ENCODE measurements at places on chromosomes 6 and 20.

DNA sequence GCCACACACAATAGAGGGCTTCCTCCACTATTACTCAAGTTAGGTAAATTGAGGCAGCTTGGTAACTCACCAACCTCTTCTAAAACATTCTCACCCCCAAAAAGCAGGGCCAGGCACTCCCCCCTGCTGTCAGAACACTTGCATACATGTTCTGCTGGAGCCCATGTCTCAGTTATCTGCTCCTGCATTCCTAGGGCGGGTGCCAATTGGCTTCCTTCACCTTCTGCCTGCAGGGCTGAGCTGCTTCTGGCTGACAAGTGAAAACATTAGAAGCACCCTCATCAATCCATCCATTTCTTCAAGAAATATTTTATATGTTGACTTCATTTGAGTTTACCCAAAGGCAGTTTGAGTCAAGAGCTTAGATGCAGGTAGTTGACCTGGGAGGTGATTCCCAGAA, 4.5 kb upstream of the ENTPD6 start:
- no peak for DNase-seq

DNA sequence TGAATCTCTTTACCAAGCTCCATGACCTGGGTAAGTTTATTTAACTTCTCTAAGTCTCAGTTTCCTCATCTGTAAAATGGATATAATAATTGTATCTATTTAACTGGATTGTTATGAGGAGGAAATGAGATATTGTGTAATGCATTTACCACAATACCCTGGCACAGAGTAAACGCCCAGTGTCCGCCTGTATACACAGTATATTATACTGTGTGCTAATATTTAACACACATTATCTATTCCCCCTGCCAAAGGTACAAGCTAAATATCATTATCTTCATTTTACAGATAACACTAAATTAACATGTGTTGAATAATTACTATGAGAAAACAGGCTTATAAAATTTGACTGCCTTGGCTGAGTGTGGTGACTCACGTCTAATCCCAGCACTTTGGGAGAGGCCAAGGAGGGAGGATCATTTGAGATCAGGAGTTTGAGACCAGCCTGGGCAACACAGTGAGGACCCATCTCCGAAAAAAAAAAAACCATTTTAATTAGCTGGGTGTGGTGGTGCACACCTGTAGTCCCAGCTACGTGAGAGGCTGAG, 38.7 kb upstream of the TNFRSF21 start:
- DNase-seq: no peak

- DNase-seq: no peak
Observed at GRCh38 chr6:33175436-33176069, 16.7 kb downstream of the COL11A2 start.

DNA sequence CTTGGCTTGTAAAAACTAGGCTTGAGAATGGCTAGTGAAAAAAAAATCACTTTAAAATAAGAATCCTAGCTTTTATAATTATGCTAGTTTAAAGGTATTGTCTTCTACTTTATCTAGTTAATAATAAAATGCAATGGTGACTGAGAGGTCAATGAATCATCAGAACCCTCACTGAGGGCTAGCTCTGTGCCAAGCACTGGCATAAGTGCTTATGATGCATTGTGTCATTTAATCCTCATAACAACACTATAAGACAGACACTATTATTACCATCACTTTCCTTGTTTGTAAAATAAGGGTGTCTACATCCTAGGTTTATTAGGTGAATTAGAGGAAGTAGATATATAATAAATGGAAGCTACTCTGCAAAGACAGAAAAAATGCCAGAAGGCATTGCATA, 144.3 kb downstream of the F13A1 start:
- no peak for DNase-seq

- no peak for DNase-seq
Observed at GRCh38 chr6:40152701-40153436, 218.6 kb upstream of the MOCS1 start.

DNA sequence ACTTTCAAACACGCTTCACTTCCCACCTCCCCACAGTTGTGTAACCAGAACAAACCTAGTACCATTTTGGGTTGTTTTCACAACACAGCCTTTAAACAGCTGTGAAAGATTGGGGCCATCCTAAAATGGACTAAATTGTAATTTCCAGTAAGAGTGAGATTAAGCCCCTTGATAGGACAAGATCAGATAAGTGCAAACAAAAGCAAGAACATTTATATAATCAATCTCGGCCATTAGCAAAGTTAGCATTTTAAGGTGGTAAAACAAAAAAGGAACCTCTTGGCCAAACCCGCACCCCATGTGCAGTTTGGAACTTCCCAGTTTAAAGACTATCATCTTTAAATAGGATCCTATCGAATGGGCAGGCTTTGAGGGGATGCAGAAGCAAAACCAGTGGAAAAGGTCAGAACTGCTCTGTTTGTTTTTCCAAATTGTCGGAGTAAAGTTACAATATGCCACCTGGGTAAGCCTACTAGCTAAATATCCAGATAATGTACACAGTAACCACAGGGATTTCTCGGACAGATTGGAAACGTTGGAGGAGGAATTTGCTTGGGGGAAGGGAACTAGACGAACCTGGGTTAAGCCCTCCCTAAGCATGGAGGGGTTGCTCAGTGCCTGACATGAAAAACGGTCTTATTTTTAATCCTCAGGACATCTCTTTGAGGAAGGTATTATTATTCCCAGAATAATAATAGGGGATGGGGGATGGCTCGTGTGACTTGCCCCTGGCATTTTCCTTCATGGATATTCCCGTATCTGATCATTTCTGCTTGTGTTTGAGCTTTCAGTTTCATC, 159.8 kb upstream of the SALL4 start:
- no peak for DNase-seq

- no peak for DNase-seq
Observed at GRCh38 chr6:158445426-158446085, 114.3 kb upstream of the TMEM181 start.

Data from activated CD4-positive, alpha-beta T cell treated with anti-CD3 and anti-CD28 coated beads, Interleukin-2, amount 50 U/mL, for 4 hours (primary cell).